HTR-8/SVneo (cell line): ENCODE measurements at places on chromosomes 2 and 18.

DNA sequence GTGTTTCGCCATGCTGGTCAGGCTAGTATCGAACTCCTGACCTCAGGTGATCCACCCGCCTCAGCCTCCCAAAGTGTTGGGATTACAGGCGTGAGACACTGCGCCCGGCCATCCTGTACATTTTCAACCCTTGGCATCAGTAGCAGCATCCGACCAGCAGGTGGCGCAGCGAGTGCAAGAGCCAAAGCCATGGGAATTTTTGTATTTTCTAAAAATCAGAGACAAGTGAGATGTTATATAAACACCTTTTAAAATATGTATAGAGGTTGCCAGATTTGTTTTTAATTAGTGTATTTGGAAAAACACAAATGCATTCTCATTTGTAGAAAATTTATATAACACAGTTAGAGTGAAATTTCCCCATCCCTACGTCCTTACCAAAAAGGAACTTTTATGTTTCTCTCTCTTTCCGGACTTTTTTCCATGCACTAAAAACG lies 36.8 kb downstream of the MOGAT1 start:
- DNase-seq = peak; percentile 47

DNA sequence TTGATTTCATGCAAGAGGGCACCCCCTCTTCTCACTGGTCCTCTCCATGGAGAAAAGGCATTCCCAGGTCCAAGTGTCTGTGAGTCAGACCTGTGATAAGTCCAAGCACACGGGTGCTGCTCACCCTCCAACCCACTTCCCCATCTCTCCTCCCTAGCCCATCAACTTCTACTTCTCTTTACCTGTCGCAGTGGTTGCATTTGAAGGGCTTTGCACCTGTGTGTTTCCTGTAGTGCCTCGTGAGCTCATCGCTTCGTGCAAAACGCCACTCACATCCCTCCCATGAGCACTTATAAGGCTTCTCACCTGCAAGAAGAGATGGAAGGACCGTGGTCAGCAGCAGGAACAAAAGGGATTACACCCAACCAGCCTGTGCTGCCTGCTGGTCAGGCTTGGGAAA lies 77.5 kb downstream of the KLF7 start:
- no peak for DNase-seq

DNA sequence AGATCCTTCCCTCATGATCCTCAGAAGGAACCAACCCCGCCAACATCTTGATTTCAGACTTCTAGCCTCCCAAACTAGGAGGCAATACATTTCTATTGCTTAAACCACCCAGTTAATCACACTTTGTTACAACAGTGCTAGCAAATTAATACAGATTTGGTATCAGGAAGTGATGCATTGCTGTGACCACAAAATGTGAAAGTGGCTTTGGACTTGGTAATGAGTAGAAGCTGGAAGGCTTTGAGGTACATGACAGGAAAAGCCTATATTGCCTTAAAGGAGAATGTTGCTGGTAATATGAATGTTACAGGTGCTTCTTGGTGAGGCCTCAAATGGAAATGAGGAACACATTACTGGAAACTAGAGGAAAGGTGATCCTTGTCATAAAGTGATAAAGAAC lies 260.3 kb downstream of the SATB2 start:
- no peak for DNase-seq

DNA sequence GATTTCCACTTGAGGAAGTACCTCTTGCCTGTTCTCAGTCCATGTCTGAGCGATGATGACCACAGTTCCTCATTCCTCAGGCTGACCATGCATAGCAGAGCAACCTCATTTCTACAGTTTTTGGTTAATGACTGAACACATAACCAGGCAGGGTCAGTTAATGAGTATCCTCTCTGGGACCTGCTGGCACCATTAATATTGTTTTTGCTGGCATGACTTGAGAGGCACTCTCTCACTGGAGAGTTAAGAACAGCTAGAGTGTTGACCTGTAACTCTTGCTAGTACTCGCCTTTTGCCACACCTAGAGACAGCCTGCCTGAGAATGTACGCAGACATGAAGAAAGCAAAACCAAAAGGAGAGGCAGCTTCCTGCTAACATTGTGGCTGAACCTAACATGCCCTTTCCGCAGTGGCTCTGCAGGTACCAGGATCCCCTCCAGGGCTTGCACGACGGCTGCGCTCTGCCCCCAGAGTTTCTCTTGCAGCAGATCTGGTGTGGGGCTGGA lies 23.9 kb downstream of the PECR start:
- no peak for DNase-seq

DNA sequence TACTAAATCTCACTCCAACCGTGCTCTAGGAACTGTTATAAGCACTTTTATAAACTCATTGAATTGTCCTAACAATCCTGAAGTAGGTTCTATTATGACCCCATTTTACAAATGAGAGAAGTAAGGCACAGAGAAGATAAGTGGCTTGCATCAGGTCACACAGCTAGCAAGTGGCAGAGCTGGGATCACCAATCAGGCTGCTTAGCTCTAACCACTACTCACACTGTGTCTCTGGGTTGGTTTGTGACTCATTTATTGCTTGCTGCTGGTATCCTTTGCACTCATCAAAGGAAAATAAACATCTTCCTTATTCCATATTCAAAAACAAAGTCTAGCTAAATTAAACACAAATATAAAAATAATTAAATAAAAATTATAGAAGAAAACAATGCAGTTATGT lies 42.5 kb upstream of the IL1R2 start:
- no peak for DNase-seq

GRCh38 chr18:57089702-57090101 lies 57.2 kb upstream of the BOD1L2 start:
- no peak for DNase-seq

GRCh38 chr2:219997341-219997851 lies 370.0 kb downstream of the SLC4A3 start:
- peak; percentile 25 for DNase-seq

GRCh38 chr2:239275847-239276831 lies 124.7 kb downstream of the HDAC4 start:
- no peak for DNase-seq

- no peak for DNase-seq
These were observed 105.8 kb upstream of the COL5A2 start for GRCh38 chr2:189285349-189285748.

DNA sequence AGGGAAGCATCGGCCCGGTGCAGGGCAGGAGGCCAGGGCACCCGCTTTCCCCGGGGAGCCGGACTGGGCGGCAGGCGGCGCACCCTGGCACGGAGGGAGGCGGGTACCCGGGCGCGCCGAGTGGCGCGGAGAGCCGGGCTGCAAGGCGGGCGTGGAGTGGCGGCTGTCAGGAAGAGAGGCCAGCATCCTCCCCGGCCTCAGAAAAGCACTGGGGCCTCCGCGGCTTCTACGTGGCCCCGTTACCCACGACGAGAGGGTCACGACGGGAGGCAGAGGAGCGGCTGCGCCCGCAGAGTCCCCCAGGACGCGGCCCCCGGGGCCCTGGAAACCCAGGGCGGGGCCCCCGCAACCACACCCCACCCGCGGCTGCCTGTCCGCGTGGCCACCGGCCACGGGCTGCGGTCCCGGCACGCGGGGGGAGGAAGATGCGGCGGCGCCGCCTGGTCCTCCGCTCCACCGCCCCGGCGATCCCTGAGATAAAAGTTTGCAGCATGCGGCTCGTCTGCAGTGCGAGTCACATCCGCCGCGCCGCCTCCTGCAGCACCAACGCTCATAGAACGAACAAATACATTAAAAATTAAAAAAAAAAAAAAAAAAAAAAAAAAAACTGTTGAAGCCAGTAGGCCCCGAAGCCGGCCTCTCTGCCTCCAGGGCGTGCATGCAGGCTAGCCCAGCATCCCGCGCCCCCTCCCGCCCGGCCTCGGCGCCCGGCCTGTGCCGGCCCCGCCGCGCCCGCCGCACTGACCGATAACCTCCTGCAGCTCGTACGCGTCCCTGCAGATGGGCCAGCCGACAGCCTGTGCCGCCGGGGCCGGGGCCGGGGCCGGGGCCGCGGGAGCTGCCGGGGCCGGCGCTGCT lies 683 bp downstream of the STK39 start:
- peak; percentile 34 for DNase-seq

- DNase-seq = no peak
These were observed 120.4 kb downstream of the RNF152 start for GRCh38 chr18:61772293-61772848.

- DNase-seq = no peak
These were observed 615.5 kb upstream of the SETBP1 start for GRCh38 chr18:44065206-44065605.

- DNase-seq = no peak
These were observed 800 bp downstream of the TTC21B start for GRCh38 chr2:165952741-165953211.

DNA sequence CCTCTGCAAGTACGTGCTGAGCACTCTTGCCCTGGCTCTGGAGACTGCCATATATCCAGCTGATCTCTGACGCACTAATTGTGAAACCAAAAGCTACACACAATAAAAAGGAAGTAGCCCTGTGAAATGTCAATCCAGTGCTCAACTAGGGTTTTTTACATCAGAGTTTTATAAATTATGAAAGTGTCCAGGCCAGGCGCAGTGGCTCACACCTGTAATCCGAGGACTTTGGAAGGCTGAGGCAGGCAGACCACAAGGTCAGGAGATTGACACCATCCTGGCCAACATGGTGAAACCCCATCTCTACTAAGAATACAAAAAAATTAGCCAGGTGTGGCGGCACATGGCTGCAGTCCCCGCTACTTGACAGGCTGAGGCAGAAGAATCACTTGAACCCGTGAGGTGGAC lies 24.5 kb upstream of the PEX13 start:
- DNase-seq = no peak

GRCh38 chr2:233429175-233429897 lies 75.0 kb downstream of the DGKD start:
- DNase-seq = no peak

DNA sequence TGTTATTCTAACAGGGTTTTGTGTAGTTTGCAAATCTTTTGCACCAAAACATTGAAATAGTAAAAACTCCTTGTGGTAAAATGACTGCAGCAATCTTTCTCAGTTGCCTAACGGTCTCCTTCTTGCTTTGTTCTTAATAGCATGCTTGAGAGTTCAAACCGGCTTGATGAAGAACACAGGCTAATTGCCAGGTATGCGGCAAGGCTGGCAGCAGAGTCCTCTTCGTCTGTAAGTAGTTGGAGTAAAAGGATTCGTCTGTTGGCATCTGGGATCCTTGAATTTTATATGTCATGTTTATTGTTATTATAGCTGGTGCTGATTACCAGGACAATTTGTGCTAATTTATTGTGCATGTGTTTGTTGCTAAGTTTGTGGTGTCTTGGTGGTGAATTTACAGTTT lies 138.1 kb downstream of the DTNA start:
- DNase-seq = no peak

GRCh38 chr2:59044736-59045135 lies 803.6 kb upstream of the FANCL start:
- no peak for DNase-seq

DNA sequence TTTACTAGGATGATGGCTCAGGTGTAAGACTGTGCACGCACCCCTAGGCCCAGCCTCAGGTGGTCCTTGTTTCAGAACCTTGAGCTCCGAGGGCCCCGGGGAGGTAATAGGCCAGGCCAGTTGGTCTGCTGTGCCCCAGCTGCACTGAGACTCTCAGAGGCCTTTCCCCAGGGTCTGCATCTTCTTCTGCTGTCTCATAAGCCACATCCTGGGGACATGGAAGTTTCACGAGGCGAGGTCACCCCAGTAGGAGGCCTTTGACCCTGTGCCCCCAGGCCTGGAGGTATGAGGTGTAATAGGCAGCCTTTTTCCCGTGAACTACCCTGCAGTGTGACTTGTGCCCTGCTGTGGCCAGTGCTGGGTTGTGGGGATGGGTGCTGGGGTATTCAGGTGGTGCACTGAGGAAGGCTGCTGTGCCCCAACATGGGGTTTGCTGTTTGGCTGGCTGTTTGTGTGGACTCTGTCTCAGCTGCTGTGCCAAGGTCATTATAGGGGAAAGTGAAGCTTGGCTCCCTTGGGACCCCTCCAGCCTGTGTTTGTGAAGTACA lies 6.9 kb downstream of the OXER1 start:
- no peak for DNase-seq

DNA sequence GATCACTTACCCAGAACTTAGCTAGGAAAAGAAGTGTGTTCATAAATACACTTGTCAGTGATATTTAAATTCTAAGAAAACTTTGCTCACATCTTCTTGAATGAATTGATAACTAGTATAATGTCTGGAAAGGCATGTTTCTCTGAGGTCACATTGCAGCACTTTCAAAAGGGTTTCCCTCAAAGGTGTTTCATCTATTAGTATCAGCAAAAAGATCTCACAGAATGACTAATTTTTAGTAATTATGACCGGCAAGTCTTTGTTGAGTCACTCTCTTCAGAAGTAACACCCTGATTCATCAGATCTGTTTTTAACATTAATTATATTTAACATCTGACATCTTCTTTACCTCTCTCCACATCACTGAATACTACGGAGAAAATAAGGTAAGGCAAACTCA lies 222.3 kb downstream of the IKZF2 start:
- no peak for DNase-seq

GRCh38 chr2:233818639-233819621 lies 35.4 kb downstream of the HJURP start:
- DNase-seq = no peak

GRCh38 chr2:26561918-26562810 lies 79.0 kb downstream of the CIB4 start:
- peak; percentile 45 for DNase-seq

GRCh38 chr2:124875627-124876244 lies 850.6 kb downstream of the CNTNAP5 start:
- DNase-seq = no peak

GRCh38 chr2:146048141-146048540 lies 1528.2 kb upstream of the ZEB2 start:
- DNase-seq = no peak

DNA sequence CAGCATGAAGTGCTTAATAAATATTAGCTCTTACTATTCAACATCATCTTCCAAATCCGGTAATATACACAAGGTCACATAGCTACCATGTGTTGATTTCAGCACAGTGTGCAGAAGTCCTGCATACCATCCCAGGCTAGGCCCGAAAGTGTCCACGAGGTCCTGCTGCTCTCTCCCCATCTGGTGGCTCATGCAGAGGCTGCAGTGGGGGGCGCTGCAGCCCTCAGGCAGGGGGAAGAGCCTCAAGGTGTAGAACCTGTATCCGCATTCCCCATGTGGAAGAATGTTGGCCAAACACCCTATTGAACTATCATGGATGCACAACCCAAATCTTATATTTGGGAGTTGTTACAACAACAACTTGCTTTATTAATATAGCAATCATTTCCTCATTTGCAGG lies 88.5 kb downstream of the ST6GAL2 start:
- no peak for DNase-seq

- DNase-seq = no peak
These were observed 572 bp upstream of the ZNF516 start for GRCh38 chr18:76495435-76496193.

- no peak for DNase-seq
These were observed 1.2 kb downstream of the ME2 start for GRCh38 chr18:50880119-50880465.

GRCh38 chr2:127015106-127015910 lies 91.6 kb downstream of the BIN1 start:
- DNase-seq = no peak

- no peak for DNase-seq
These were observed 5.1 kb downstream of the PTPN4 start for GRCh38 chr2:119764832-119765231.

GRCh38 chr2:150259746-150260145 lies 227.7 kb downstream of the RND3 start:
- no peak for DNase-seq
